T1000 (cell line): ENCODE measurements at places on chromosomes 12 and 14.

GRCh38 chr14:89255852-89256251, 161.2 kb downstream of the FOXN3 start:
- DNase-seq, result no peak

DNA sequence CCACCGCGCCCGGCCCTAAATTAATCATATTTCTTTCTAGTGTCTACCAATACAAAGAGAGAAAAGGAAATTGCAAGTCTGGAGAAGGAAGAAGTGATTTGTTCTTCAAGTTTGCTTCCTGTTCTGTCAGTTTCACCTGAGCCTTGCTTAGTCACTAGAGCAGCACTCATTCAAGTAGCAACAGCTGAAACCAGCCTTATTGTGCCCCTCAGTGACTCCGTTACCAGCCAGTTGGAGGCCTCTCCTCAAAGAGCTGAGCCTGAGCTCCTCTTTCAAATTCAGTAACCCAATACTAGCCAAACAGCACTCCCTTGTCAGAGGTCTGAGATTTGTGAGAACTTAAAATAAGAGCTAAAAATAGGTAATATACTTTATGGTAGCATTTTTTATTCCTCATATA, 17.4 kb downstream of the PAWR start:
- no peak for DNase-seq

GRCh38 chr14:90487031-90487430, 90.2 kb downstream of the CALM1 start:
- DNase-seq, result no peak

GRCh38 chr12:102474438-102475064, 5.8 kb downstream of the IGF1 start:
- DNase-seq, result no peak

- DNase-seq, result no peak
Observed at GRCh38 chr14:56300495-56300894, 182.3 kb downstream of the PELI2 start.

GRCh38 chr14:71437870-71438269, 494.4 kb upstream of the RGS6 start:
- no peak for DNase-seq

DNA sequence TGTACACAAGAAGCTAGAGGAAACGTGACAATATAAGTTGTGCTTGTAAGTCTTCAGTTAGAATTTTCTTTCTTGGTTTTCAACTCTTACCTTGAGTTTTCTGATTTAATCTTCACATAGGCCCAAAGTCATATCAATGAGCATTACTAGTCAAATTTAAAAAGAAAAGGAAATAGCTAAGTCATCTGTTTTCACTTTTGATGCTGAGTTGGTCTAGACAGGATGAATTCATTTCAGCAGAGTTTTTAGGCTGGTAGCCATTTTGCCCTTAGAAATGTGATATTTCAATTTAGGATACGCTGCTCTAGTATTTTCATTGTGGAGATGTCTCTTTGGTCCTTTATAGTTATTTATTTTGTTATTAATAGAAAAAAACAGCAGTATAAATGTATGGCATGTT, 44.6 kb upstream of the KRAS start:
- no peak for DNase-seq
